ENCODE measurements at places on chromosomes 7 and 10.

GRCh38 chr7:31311552-31311951, 29.0 kb downstream of the NEUROD6 start:
- no peak for DNase-seq

DNA sequence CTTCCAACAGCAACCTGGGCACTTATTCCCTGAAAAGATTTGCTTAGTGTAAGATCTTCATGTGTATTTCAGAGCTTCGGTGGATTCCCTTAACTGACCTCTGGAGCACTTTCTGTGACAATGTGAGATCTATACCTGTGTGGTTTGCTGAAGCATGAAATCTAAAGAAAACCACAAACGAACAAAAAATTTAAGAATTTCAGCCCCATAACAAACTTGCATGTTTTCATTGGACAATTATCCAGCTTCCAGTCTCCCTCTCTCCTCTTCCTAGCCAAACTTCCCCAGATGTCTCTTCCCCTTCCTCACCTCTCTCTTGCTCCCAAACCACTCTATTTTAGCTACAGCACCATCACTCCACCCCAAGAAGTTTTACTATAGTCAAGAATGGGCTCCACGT, 279.9 kb upstream of the SORCS1 start:
- DNase-seq: no peak

GRCh38 chr10:103575416-103576075, 82.0 kb downstream of the NEURL1 start:
- no peak for DNase-seq

DNA sequence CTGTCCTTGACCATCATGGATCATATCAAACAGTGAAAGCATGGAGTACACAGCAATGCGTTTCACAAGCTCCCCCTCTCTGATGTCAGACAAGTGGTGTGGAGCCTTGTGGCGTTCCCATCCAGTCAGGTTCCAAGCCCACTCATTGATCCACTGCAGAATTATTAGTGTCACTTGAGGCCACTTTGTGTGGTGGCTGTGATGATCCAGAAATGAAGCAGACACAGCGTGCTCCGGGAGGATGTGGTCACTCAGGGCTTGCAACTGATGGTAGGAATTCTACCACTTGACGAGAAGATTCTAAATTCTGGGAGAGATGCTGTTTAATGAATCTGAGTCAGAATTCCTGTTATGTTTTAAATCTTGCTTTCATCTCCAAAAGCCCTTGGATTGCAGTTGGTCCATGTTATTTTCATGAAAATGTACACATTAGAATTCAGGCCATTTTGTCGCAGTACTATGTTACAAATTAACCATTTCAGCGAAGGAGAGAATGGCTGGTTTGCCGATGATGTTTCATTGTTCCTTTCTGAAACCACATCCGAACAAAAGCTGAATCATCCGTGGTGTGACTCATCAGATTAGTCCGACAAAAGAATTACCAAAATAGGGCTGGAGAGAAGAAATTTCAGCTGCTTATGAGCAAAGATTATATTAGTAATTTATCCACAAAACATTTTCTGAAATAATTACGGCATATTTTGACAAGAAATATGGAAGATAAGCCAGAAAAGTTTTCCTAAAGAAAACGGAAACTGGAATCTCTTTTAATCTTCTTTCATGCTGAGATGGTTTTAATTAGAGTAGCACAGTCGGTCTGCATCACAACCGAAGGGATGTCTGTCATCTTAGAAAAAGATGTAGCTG, 48.1 kb downstream of the INSYN2A start:
- DNase-seq: no peak

- DNase-seq: no peak
Observed at GRCh38 chr10:27724287-27724686, 21.3 kb downstream of the MKX start.

- DNase-seq: no peak
Observed at GRCh38 chr7:16571941-16572340, 45.3 kb downstream of the LRRC72 start.
